Activated CD4-positive, alpha-beta T cell treated with anti-CD3 and anti-CD28 coated beads, Interleukin-2, Interleukin-4, amounts not matched to agents 100 ng/mL and 50 ng/mL, durations not matched to agents 16 hours and 8 hours (primary cell): ENCODE measurements at places on chromosomes 6 and 20.

GRCh38 chr20:59192533-59192896 lies 28.9 kb downstream of the ZNF831 start:
- DNase-seq, result no peak

GRCh38 chr6:147700436-147701209 lies 192.1 kb downstream of the SAMD5 start:
- no peak for DNase-seq

- DNase-seq, result no peak
Measured at GRCh38 chr6:137395316-137395715, 98.9 kb downstream of the OLIG3 start.

DNA sequence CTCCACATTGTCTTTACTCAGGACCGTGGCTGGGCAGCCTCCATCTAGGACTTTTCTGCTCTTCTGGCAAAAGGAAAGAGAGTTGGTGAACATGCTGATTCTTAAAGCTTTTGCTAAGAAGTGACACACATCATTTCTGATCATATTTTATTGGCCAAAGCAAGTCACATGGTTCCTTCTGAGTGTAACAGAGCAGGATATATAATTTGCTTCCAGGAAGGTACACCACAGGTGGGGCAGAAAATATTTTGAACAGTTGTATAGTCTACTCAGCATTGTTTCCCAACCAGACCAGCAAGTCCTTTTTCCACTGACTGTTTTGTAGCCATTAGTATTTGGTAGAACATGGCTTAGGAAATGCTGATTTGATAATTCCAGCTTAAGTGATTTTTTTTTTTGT lies 73.5 kb downstream of the AKAP7 start:
- no peak for DNase-seq

- no peak for DNase-seq
Measured at GRCh38 chr20:46399401-46399800, 7.0 kb downstream of the ELMO2 start.
